ENCODE measurements at places on chromosomes 7 and 10.

GRCh38 chr10:117570880-117571279 lies 28.3 kb downstream of the EMX2 start:
- no peak for DNase-seq

DNA sequence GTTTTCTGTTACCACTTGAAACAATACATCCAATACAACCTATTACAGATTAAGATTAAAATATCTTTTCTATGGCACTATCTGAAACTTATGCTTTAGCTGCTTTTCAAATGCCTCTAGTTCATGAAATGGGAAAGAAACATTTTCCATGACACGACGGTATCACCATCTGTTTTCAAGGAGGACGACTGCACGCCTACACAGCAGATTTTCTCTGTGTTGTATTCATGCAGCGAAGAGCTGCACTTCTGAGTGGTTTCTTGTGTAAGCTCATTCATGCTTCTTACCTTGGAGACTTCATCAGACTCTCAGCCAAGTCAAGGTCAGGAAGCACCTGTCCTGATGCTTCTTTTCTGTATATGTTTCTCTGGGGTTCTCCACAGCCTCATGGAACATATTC lies 179.2 kb downstream of the DYNC1I1 start:
- DNase-seq = no peak

DNA sequence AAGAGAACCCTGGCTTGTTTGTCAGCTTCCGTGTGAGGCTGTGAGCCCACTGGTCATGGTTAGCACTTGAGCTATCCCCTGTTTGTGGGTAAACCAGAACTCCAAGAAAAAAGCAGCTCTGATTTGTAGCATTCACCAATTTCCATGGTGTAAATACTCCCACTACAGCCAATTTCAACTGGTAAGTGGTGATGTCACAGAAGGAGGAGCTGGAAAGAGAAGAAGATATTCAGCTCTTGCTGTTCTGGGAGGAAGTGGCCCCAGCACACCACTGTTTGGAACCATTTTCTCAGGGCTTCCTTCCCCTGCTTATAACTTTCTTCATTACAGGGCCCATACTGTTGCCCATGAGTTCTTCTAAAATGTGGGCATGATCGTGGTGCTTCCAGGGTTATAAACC lies 500.1 kb upstream of the ZMIZ1 start:
- no peak for DNase-seq

GRCh38 chr10:117652228-117653169 lies 110.0 kb downstream of the EMX2 start:
- DNase-seq = no peak

GRCh38 chr10:60200012-60200681 lies 189.5 kb downstream of the ANK3 start:
- no peak for DNase-seq

GRCh38 chr7:20307119-20307518 lies 23.6 kb upstream of the ITGB8 start:
- no peak for DNase-seq

DNA sequence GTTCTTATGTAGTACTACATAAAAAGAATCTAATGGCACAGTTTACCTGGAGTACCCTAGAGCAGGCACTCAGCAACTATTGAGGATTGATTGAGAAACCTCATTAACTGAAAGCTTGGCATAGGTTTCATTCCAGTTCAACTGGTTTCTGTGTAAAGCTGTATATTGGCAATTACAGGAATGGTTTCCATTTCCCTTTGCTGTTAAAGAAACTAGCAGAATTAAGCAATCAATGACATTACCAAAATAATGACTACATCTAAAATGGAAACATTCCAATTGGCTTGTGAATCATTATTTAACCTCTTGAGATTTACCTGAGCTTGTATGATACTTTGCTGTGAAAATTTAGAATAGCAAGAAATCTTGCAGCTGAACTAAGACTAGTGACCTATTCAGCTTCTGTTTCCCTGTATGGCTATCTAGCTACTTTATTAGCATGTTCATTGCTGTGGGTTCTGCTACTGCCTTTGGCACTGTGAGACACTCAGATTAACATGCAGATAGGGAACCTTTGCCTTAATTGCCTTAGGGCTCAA lies 33.5 kb upstream of the CADPS2 start:
- no peak for DNase-seq

DNA sequence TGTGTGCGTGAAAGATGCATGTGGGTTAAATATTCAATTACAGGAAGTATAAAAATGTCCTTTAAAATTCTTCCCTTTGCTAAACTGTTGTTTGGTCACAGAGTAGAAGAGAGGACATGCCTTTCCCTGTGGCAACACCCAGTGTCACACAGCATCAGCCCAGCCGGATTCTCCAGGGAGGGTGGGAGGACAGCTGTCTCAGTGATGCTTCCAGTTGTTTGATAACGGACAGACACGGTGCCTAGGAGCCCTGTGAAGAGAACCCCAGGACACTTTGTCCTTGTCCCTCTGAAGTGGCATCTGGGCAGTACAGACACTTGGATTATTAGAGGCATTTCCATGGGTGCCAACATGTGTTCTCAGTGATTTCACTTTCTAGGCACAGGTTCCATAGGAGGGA lies 306.6 kb upstream of the LRGUK start:
- no peak for DNase-seq
